Glomerular endothelial cell (primary cell): ENCODE measurements at places on chromosomes 12 and 14. TPM values are rescaled to one million over a fixed set of nuclear protein-coding genes. Genes with fewer than 3 reads are reported as not detected.

Gene SERPINA9
- total RNA-seq = not detected in 2 replicates

Gene ACVRL1
- total RNA-seq = 933 and 964 TPM in 2 replicates

- DNase-seq = no peak
Measured at GRCh38 chr12:93103154-93103553, 174.1 kb upstream of the EEA1 start.

DNA sequence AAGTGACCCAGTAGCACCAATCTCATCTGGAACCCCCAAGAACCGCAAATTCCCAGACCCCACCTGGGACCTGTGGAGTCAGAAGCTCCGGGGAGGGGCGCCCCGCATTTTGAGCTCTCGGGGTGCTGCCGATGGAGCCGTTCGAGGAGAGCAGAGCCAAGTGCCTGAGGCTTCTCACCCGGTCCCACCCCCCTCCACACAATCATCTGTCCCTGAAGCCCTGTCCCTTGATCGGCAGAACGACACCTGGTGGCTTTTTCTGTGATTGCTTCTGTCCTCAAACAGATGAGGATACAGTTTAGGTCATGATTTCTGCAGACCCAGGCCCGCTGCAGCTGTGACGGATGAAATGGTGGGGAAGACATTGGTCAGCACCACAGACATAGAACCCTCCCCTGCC lies 74.7 kb downstream of the NOC4L start:
- DNase-seq = no peak

Gene TSPAN19
- 0.35 TPM in 1 of 2 replicates, not detected in the other for total RNA-seq

Gene PLEKHD1
- total RNA-seq = 0.18 TPM in 1 of 2 replicates, not detected in the other

Gene TEAD4
- total RNA-seq = 33.3 and 47.5 TPM in 2 replicates

DNA sequence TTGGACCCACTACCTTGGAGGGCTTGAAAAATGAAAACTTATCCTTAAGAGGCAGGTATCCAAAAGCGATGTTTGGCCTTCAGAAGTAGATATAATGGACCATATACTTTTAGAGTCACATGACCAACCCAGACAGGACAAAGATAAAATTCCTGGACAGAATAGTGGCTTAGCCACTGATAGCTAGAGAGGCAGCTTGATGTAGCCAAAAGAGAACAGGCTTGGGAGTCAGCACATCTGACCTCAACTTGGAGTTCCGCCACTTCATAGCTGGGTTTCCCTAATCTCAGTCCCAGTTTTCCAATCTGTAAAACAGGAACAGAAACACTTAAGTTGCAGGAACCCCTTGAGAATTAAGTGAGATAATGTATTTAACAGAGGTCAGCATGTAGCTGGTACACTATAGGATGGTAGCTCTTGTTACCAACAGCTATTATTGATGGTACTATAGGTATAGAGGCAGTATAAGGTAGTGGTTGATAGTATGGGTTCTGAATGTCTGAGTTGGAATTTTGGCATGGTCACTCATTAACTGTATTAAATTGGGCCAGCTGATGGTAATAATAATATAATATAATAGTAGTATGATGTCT lies 63.2 kb upstream of the USP44 start:
- no peak for DNase-seq

DNA sequence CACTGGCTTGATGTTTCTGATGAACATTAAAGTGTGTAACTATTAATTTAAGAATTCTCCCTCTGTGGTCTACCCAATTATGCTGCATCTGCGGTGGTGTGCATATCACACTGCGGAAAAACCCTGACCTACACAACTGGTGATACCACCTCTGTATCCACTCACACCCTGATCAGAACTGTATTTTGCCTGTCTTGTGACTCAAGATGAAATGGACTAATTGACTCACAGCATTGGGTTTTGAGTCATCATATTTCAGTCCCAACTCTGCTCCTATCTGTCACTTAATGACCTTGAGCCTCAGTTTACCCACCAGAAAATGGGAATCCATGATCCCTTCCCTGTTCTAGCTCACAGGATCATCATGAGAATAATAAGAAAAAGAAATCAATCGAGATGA lies 65.6 kb downstream of the NUAK1 start:
- DNase-seq = no peak
